ENCODE measurements at places on chromosomes 6 and 20.

- DNase-seq = no peak
Measured at GRCh38 chr20:57879779-57880570, 170.2 kb upstream of the PMEPA1 start.

DNA sequence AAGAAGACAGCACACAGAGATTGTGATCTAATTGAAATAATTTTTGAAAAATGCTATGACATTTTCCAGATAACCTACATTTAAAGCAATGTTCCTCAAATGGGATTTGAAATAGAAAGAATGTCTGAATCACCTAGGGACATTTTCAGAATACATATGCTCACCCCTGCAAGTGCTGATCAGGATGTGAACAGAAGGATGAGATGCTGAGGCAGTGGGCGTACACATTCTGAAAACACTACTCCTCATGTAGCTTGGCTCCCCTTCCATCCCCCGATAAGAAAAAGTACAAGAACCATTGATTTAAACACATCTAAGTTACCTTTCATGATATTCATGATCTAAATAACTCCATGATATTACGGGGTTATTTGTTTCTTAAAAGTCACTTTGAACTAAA, 29.9 kb upstream of the HINT3 start:
- no peak for DNase-seq

- no peak for DNase-seq
Measured at GRCh38 chr20:32804022-32804715, 15.6 kb upstream of the MAPRE1 start.

- no peak for DNase-seq
Measured at GRCh38 chr6:43843097-43843645, 73.2 kb downstream of the VEGFA start.

- no peak for DNase-seq
Measured at GRCh38 chr6:72182337-72183246, 296.2 kb downstream of the RIMS1 start.

DNA sequence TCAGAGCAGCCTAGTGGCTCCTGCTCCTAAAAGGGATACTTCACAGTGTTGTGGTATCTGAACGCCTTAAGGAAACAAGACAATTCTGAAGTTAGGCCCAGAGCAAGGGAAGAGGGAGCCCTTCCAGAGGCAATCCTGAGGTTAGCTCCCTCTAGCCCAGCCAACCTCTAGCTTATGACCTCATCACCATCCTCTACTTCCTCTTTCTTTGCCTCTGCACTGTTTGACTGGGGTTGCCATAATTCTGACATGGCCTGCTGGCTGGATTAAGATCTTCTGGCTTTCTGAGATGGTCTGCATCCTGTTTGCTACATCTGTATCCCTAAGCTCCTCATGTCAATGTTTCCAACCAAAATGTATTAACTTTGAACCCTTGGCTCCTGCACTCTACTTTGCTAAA, 23.3 kb upstream of the BMP2 start:
- peak; percentile 75 for DNase-seq

DNA sequence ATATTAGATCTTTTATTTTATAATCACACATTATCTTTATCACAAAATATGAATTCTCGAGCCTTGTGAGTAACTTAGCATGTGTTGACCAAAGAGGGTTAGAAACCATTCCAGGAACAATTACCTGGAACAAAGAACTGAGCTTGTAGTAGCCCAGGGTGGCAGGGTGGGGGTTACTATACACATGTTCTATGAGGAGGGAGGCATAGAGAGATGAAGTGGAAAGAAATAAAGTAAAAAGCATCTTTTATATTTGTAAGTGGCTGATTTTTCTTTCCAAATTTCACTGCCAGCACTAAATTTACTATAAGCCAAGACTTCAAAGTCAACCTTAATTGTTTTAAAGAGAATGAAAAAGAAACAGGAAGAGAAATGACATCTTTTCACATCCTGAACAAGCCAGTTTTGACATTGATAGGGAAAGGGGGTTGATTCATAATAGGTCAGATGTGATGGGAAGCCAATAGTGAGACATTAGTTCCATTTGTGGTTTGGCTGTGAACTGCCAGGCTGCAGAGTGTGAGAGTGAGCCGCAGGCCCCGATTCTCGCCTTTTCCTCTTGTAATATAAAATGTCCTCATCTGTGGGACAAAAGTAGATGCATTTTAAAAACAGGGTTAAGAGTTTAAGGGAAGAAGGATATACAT, 52.7 kb upstream of the MYB start:
- DNase-seq = no peak

DNA sequence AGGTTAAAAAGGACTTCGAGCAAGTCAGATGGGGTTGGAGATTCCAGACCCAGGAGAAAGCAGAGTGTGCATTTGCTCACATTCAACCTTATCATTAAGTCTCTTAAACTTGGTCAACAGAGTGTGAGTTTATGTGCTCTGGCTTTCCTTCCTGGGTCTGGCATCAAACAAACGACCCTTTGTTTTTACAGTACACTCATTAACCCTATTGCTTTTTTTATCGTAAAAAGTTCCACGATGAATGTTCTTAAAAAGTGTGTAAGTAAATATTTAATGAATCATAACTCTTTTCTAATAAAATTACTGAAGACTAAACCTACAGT, 2.5 kb downstream of the FYN start:
- DNase-seq = no peak

GRCh38 chr6:127866766-127867165, 34.1 kb downstream of the THEMIS start:
- DNase-seq = no peak

DNA sequence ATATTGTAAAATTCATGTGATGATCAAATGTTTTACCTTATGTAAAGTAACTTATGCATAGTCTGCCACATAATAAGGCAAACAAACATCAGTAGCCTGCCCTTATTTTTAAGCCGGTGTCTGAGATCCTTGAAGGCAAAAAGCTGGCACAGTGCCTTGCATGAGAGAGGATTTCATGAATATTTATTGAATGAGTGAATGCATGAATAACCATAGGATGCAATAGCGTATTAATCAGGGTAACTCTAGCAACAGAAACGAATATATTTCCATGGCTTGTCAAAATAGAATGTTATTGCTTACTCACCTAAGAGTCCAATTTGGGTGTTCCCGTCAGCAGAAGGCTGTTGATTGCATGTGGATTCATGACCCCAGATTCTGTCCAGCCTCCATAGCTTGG, 34.9 kb downstream of the BTBD3 start:
- no peak for DNase-seq

DNA sequence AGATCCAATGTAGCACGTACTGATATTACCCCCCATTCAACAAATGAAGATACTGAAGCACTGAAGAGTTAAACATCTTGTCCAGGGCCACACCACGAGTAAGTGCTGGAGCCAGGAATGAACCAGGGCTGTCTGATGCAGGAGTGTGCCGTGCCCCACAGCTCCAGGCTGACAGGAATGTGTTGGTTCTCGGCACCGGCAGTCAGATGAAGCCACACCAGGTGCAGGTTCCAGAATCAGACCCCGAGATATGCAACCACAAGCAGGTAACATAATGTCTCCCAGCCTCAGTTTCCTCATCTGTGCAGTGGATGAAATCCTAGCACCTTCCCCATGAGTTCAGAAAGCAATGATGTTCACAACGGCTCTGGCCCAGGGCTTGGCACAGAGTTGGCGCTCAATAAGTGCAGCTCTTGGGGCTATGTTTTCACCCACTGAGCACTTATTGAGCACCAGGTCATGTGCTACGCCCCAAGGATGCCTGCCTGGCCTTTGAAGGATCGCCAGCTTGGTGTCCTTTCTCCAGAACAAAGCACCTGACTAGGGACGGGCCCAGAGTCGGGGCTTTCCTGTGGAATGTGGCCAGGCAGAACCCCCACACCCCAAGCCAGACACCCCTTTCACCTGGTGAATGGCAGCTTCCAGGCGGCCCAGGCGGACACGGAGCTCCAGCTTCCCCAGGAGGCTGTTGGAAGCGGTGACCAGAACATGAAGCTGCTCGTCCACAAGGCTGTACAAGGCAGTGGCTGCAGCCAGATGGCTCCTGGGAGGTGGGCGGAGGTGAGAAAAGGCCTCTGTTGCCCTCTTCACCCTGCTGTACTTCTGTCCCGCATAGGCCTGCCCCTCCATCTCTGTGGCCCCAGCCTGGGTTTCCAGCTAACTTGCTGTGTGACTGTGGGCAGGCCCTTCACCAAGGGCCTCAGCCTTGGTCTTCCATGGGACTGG, 41.3 kb downstream of the KIAA1755 start:
- no peak for DNase-seq

DNA sequence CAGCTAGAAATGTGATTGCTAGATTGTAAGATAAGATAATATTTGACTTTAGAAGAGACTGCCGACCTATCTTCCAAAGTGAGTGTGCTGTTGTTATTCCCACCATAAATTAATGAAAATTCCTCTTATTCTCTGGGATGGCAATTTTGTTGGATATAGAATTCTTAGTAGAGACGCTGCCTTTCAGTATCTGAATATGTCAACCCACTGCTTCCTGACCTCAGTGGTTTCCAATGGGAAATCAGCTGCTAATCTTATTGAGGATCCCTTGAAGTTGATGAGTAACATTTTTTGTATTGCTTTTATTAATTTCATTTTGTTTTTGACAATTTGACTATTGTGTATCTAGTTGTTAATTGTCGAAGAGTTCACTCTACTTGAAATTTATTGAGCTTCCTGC, 313.0 kb downstream of the BMP2 start:
- no peak for DNase-seq

DNA sequence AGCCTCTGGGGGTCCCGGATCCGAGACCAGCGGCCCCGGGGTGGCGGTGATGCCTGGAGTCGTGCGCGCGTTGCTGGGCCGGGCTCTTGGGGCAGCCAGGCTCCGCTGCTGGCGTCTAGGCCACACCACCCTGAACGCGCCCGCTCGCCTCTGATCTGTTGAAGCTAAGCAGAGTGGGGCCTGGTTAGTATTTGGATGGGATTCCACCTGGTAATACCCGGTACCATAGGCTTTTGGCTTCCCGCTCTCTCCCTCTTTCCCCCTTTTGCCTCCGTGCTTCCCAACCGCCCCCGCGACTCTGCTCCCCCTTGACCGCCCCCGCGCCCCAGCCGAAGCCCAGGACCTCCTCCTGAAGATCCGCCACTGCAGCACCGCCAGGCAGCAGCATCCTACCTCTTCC, 1383.5 kb upstream of the DEFB115 start:
- DNase-seq = peak; percentile 68

- no peak for DNase-seq
Measured at GRCh38 chr20:44187054-44187771, at the start of gene JPH2. Gene JPH2 (minus strand): TSS chr20:44187188. CDS start chr20:44186705, 483 bp downstream.

DNA sequence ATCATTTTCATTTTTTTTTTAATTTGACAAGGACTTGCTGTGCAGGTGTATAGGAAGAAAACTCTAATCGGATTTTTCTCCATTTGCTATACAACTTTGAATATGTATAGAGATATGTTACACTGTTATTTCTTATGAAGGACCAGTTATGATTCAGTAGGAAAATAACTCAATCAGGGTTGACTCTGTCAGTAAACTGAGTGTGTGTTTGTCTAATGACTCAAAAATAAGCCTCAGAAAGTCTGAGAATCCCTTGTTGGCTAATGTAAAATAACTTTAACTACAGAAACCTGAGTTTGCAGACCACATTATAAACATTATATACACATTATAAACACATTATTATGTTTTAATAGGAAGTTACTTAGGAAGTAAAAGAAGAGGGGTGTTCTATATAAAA, 352.6 kb downstream of the RIMS1 start:
- no peak for DNase-seq

DNA sequence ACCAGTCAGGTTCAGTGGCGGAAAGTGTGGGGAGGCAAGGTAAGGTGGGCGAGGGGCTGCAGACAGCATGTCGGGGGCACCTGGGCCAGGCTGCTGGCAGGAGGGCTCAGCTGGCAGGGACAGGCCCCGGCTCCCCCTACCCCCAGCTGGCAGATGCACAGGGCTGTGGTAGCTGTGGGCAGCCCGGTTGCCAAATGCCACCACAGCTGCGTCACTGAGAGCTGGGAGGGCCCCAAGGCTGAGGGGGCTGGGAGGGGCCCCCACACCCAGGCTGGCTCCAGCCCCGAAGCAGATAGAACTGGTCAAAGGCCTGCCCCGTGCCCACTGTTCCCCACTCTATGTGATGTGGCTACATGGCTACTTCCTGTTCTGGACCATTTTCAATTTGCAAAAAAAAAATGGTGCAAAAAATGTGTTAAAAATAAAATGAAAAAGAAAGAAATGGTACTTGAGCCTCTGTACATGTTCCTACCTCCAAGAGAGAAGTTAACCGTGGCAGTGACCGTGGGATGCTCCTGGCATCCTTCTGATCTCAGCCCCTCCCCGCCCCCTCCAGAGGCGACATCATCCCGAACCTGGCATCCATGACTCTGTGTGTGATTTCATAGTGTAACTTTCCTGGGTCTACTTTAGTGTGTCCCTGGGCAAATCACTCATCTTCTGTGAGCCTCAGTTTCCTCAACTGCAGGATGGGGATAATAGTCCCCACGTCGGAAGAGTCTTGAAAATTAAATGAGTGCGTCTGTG, 64.4 kb downstream of the UBE2V1 start:
- peak; percentile 74 for DNase-seq

GRCh38 chr6:142842418-142843261, 102.3 kb downstream of the HIVEP2 start:
- no peak for DNase-seq

DNA sequence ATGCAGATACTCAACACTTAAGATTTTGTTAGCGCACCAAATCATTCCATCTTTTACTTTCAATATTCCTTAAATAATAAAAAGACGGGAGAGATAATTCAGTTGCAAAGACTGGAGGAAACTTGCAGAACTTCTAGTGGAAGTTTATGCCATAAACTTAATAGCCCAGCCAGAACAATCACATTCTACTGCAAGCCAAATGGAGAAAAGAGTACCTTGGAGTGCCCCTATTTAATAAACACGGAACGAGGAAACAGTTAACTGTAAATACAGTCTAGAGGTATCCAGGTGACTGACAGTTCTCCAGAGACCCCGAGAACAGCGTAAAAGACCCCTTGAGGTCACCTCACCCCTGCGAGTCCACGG, 635 bp downstream of the SLC35B3 start:
- no peak for DNase-seq

DNA sequence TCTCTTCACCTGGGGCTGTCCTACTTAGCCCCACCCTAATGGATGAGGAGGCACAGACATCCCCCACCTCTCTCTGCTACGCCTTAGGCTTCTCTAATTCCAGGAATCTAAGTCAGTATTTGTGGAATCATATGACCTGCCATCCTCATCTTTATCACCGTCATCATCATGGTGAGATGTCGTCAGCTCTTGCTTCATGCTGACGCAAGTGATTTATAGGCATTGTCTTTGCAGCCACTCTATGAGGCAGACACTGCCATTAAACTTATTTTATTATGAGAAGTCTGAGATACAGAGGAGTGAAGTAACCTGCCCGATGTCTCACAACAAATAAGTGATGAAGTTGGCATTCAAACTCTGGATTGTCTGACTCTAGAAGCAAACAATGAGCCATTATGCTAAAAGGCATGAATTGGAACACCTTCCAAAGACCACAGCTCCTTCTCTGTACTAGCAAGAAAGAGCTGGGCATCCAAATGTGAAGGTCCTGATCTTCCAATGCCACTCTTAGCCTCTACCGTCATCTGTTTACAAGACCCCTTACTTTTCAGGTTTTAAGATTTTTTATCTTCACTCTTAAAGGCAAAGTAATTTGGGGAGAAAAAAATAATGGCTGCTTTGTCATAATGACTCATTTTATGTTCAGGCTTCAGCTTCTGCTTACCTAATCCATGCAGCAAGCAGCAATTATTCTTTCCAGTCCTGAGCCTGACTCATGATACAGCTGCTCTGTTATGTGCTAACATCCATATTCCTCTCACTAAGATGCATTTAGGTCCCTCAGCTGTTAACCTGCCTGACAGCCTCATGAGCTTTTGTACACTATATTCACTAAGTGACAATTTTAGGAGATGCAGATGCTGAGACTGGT, 113.7 kb upstream of the BCLAF1 start:
- DNase-seq = peak; percentile 88

All from suppressor macrophage (primary cell).